ENCODE measurements at places on chromosomes 12 and 14. TPM values are rescaled to one million over a fixed set of nuclear protein-coding genes. Genes with fewer than 3 reads are reported as not detected.

Gene CD163
- total RNA-seq = 83.7 TPM

GRCh38 chr14:54857830-54858269 lies 44.8 kb downstream of the GCH1 start:
- peaks cover 8% of the 10 kb centered on the region for H3K4me1 ChIP-seq
- H3K27ac ChIP-seq = peak overlapping the region; percentile 74
- no peak overlapping the region for H3K4me3 ChIP-seq
- H3K36me3 ChIP-seq = peaks cover 16% of the 10 kb centered on the region

DNA sequence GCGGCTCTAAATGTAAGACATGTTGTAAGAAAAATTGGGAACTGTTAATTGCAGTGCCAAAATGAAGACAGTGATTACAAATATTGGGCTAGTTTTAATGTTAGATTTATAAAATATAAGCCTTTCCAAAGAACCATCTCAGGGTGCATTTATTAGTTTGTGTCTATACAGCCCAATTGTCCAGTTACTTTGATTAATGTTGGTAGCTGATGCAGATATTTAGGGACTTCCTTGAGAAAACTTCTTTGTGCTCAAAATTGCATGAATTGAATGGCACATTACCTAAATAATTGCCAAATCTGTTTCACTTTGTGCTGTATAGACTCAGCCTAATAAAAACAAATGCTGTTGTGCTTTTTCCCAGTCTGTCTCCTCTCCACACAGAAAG lies 83.7 kb downstream of the DAD1 start:
- DNase-seq = no peak
- peaks cover 11% of the 10 kb centered on the region for H3K4me1 ChIP-seq
- no peaks in the 10 kb centered on the region for H3K36me3 ChIP-seq
- H3K27me3 ChIP-seq = no peaks in the 10 kb centered on the region

DNA sequence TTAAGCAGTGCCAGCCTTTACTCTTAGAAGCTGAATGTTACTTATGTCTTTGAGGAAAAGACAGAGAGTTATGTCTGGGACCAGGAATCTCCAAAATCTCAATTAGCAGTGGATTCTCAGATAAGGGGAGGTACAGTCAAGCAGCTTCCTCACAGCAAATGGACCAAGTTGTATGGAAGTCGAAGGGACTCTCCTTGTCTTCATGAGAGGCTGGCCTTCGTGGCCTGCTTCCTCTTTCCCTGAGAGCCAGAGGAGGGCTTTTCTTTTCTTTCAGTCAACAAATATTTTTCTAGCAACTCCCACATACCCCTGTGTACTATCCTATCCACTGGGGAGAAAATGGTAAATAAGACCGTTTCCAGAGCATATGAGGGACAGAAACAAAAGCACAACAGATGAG lies 6.6 kb upstream of the WNT5B start:
- no peak overlapping the region for H3K27ac ChIP-seq
- DNase-seq = no peak
- H3K27me3 ChIP-seq = no peaks in the 10 kb centered on the region
- no peaks in the 10 kb centered on the region for H3K36me3 ChIP-seq

Gene SERPINA12
- not detected for total RNA-seq

Gene TCTN2
- 2.9 TPM for total RNA-seq

Measured in heart right ventricle (tissue), 16 donors.